ENCODE measurements at places on chromosomes 11 and 22. TPM values are rescaled to one million over a fixed set of nuclear protein-coding genes. Genes with fewer than 3 reads are reported as not detected.

DNA sequence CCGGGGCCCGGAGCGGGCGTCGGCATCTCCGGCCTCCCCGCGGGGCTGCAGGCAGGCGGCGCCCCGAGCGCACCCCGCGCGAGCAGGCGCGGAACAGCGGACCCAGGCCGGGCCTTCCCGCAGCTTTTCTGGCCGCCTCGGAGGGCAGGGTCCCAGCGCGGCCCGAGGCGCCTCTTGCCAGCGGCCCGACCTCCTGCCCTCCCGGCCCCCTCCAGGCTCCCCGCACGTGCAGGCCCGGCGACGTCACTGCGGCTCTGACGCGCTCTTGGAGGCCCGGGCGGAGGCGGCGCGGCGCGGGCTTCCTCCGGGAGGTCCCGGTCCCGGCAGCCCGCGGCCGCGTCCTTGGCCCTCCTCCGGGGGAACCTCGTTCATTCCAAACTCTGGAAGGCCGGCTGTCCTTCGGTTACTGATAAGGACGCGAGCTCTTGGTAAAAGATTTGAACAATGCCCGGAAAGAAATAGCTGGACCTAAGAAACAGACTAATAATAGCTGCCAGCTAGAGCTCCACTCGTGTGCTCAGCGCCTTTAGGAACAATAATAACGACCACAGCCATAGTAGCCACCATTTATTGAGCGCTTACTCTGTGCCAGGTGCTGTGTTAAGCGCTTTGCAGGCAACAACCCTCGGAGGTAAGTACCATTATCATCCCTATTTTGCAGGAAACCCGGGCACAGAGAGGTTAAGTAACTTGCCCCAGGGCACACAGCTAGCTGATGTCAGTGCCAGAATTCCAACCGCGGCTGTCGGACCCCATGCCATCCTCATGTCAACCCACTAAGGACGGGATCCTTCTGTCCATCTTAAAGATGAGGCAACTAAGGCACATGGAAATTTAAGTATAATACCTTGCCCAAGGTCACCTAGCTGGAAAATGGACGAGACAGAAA is 39.1 kb upstream of the CREB3L1 start:
- no peak for DNase-seq

The SCGB2A2 gene
- not detected for total RNA-seq

DNA sequence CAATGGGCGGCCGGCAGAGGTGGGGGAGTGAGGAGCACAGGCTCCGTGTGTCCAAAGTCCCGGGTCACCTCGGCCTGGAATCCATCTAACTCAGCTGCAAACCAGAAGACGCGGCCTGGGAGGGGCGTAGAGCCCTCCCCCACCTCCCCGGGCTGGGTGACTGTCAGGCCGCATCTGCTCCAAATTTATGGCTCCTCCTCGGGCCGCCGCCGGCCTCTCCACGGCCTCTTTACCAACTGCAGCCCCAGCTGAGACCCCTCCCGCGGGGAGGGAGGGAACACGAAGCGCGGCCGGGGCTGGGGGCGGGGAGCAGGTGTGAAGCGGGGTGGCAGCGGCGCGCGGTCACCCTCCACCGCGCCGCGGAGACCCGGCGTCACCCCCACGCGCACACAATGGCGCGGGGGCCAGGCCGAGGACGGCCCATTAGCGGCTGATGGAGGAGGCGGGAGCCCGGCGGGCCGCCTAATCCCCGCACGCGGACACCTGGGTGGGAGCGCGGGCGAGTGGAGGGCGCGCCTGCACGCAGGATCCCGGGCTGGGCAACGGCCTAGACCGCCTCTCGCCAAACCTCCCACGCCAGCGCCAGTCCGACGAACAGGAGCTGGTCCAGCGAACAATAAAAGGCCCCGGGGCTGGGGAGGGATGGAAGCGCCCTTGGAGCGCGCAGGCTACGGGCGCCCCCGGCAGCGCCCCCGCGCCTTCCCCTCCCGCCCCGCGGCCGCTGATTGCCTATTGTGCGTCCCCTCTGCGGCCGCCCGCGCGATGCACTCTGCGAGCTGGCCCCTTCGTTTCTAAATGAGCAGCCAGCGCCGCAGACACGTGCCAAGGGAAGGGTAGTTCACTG is 25.9 kb upstream of the ROBO3 start:
- DNase-seq, result no peak

The TSPAN32 gene
- not detected for total RNA-seq

DNA sequence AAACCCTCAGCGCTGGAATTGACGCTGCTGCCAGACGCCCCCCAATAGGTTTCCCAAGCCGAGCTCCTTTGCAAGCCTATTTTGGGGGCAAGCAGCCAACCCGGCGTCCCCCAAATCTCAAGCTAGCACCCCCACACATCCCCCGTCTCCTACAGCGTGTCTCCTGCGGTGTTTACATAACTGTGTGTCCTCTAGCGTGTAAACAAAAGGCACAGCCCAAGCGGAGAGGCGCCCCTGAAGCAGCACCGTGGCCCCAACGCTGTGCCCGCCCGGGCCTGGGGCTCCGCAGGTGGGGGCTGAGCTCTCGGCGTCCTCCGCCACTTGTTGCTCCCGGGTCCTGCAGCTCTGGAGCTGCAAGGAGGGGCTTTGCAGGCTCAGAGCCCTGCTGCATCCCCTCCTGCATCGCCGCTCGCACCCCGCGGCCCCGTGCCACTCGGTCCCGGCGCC is 1.6 kb downstream of the CADM1 start:
- no peak for DNase-seq

The TMEM86A gene
- 2.0 TPM for total RNA-seq

All from epithelial cell of proximal tubule (primary cell).